HuH-7 (cell line): ENCODE measurements at places on chromosomes 3 and 15.

DNA sequence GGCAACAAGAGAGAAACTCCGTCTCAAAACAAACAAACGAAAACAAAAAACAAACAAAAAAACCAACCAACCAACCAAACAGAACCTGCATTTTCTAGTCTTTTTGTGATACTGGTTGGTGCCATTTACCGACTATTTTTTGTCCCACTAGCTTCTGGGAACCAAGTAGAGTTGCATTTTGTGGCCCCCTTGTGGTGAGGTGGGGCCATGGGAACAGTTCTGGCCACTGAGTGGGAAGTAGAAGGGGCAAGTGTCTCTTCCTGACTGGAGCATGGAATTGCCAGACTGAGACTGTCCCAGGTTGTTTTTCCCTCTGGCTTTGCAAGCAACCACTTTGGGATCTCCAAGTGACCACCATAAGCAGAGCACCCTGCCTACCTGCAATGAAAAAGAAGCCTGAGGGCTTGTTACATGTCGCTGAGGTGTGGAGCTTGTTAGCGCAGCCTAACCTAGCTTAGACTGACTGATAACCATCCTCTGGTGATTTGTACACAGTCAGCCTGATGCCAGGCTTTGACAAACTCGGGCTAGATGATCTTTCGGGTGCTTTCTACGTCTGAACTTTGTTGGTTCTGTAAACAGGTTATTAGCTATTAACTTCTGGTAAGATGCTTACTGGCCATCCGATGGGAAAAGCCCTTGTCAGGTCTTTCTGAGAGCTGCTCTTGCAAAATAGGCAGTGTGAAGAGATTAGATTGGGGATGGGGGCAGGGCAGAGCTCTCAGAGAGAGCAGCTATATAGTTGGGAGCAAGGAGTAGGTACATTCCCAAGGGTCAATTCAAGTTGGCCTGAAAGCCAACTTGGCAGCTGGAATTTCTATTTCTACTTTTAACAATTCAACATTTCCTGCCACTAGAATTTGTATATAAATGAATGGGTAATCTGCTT, 172.2 kb downstream of the SSR3 start:
- DNase-seq: peak; percentile 40

- peak; percentile 81 for DNase-seq
Observed at GRCh38 chr15:47717036-47717612, at the start of gene SEMA6D. TSS of gene SEMA6D (plus strand) at chr15:47717505. CDS start at chr15:47759799, 42,294 bp downstream.

DNA sequence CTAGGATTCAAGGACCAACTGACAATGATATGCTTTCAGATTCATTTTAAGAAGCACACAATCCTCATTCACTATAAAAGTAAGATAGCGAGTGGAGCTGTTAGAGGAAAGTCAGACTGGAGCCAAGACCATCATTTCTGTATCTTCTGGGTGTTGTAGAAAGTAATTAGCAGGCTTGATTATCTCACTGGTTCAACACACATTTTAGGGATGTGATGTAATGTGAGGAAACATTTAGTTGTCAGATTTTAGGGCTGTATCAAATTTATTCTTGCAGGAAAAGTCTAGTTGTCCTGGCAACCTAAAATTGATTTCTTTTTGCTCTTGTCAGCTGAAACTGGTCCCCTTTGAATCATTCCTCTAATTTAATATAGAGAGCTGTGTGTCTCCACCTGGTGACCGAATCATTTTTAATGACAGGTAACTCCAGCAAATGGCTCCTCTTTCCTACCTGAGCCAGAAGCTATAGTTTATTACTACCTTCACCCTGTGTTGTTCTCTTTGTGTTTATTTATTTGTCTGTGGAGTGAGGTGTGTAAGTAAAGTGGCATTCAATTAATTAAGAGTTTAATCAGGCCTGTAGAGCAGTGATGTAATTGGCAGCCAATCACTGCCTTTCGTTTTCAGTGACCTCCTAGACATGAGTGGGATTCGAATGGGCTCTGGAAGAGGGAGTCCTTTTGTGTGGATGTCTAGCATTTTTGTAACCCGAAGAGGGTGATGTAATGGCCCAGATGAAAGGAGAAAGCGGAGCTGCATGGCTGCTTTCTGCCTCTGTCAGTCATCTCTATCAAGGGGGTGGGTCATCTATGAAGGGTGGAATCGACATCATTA, 125.8 kb downstream of the LPP start:
- DNase-seq: no peak

- no peak for DNase-seq
Observed at GRCh38 chr15:72836676-72837330, 53.2 kb upstream of the ADPGK start.

- DNase-seq: no peak
Observed at GRCh38 chr3:44957986-44958385, 18.0 kb downstream of the ZDHHC3 start.

DNA sequence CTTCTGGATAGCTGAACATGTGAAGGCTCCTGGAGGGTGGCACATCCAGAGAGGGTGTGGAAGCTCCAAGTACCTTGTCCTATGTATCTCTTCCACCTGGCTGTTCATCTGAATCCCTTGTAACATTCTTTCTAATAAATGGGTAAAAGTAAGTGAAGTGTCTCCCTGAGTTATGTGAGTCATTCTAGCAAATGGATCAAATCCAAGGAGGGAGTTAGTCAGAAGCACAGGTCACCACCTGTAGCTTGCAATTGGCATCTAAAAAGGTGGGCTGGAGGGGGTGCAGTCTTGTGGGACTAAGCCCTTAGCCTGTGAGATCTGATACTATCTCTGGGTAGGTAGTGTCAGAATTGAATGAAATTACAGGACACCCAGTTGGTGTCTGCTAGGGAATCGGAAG, 71.0 kb downstream of the WWTR1 start:
- DNase-seq: no peak

GRCh38 chr3:109116031-109116430, 1.9 kb downstream of the MORC1 start:
- DNase-seq: no peak

DNA sequence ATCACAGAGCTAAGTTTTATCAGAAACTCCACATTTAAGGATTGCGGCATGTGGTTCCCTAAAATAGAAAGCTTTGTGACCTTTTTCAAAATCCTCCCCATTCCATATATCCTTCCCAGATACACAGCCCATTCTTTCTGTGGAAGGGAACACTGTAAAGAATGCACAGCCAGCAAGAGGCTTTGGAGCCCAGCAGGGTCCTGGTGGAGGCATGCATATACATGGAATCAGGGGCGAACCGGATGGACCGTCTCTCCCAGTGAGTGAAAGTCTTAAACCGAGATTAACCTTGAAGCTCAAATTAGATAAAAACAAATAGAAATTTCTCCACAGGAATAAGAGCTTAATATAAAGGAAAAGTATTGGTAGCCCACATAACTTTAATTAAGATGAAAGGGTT, 436.2 kb upstream of the MDFIC2 start:
- DNase-seq: no peak

GRCh38 chr3:70885636-70886035, 573.2 kb upstream of the MDFIC2 start:
- no peak for DNase-seq

DNA sequence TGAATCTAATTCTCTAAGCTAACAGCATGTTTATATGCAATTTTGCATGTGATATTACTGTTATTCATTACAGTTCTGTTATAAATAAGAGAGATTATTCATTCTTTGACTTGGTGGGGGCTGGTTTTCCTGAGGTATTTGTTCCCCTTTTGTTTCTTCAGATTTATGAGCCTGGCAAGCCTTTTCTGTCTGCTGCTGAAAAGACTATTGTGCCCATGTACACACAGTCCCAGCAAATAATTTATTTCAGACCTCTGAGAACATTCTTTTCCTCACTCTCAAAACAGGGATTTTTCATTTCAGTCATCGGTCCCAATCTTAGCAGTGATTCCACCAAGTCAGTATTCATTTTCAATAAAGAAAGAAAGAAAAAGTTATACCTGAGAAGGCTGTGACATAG, 716.8 kb downstream of the NSUN3 start:
- no peak for DNase-seq

DNA sequence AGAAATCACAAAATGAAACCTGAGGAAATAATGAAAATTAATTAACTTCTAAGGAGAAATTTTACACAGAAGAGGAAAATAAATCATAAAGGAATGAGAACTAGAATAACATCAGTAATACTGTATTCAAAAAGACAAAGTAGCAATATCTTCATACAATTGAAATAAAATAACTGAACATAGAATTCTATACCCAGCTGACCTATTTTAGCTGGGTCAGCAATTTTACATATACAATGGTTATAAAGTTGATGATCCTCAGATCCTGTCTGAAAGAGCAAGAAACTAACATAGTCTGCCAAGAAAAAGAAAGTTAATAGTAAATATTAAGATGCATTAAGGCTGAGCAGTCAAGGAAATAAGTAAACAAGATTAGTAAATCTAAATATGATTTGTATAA, 93.0 kb upstream of the P3H2 start:
- DNase-seq: no peak
